ENCODE measurements at places on chromosomes 13 and 19.

DNA sequence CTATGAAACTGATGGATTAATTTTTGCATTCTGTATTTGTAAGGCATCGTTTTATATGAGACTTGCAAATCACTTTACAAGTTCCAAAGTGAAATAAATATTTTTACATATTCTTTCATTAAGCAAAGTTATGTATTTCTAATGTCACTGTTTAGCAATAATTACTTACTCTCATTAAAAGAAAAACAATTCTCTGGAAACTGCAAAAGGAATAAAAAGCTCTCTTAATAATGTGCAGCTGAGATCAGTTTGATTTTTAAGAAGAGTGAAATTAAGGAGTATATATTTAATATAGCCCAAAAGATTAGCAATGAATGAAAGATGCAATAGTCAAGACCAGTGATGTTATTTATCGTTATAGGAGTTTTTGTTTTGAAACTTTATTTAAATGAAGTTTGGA lies 155.2 kb downstream of the GPC5 start:
- DNase-seq = no peak

- DNase-seq = no peak
These were observed 9.9 kb downstream of the FXYD5 start for GRCh38 chr19:35164418-35164817.

DNA sequence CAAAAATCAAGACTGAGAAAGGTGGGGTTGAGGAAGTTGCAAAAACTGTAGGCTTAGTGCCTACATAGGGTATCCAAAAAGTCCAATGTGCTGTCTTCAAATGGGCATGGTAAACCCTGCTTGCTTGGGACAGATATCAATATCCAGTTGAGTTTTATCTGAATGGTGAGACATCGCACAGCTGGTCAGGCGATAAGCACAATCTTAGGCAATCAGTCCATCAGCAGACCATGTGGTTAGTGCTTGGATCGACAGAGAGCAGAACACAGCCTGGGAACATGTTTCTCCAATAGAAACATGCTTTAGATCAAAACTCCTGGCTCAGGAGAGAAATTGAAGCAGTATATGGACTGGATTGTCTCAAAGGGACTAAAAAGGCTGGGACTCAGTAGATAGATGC lies 151.3 kb upstream of the IPO5 start:
- no peak for DNase-seq

GRCh38 chr13:62643007-62643483 lies 1227.4 kb upstream of the PCDH20 start:
- no peak for DNase-seq

- no peak for DNase-seq
These were observed 80.7 kb downstream of the TEX29 start for GRCh38 chr13:111401151-111401550.

DNA sequence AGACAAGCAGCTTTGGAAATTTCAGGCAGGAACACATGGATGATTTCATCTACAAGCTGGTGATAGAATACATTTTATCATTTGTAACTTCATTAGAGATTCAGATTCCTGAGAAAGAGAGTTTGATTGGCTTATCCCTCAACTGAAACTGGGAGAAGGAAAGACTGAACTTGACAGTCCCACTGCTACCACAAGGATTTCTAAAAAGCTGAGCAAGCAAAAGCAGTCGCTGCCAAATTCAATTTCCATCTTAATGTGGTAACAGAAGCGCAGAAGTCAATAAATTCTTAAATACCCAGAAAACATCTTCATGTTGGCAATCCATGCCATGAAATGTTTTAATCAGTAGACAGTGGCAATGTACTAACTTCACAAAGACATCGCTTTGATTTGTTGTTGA lies 172.1 kb upstream of the DACH1 start:
- DNase-seq = no peak

GRCh38 chr13:43787997-43788396 lies 1.2 kb upstream of the ENOX1 start:
- DNase-seq = no peak

DNA sequence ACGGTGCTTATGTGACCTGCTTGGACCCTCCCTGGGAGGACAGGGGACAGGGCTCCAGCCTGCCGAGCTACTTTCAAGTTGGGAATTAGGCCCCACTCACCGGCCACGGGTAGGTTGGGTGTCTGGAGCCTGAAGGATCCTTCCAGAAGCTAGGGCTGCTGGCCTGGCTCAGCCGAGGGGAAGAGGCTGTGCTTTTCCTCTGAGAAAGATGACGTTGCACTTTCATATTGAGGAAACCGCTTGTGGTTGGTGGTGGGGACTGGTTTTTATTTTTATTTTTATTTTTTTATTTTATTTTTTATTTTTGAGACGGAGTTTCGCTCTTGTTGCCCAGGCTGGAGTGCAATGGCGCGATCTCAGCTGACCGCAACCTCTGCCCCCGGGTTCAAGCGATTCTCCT lies at the start of gene TMEM150B:
Gene TMEM150B, minus strand, starts transcription at position 170 of the 400 bp plus-strand sequence. CDS start 4,305 bp downstream, outside the sequence.
- DNase-seq = no peak

DNA sequence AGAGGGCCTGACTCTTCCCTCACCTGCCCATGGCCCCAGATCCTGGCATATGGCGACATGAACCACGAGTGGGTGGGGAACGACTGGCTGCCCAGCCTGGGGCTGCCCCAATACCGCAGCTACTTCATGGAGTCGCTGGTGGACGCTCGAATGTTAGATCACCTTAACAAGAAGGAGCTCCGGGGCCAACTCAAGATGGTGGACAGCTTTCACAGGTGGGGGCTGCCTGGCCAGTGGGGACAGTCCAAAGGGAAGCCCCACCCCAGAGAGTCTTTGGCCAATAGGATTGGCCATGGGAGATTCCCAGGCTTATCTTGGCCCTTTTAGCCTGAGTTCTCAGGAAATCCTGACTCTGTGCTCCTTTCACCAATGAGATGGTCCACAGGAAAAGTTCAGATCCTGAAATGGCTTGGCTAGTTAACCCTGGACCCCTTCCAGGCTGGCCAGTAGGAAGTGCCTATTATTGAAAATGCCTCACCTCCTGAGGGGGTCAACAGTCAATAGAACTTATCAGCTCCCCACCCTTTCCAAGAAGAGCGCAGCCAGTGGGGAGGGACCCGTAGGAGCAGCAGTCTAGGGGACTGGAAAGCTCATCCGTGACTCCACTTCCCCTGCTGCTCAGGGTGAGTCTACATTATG lies 7.0 kb downstream of the HRC start:
- no peak for DNase-seq

- DNase-seq = no peak
These were observed 4.2 kb downstream of the SSBP4 start for GRCh38 chr19:18423258-18424020.

DNA sequence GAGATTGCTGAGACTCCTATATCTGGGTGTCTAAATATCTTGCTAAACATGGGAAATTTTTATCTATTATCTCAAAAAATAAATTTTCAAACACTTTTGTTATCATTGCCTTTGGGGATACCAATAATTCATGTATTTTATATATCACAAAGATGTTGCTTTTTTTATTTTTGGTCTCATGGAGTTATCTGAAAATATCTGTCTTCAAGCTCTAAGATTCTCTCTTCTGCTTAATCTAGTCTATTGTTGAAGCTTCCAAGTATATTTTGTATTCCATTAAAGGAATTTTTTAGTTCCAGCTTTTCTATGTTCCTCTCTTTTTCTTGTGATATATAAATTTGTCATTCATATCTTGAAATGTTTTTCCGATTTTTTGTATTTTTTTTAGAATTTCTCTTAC lies 812.0 kb downstream of the DACH1 start:
- DNase-seq = no peak

- no peak for DNase-seq
These were observed 95.5 kb downstream of the FOXO1 start for GRCh38 chr13:40570930-40571329.

DNA sequence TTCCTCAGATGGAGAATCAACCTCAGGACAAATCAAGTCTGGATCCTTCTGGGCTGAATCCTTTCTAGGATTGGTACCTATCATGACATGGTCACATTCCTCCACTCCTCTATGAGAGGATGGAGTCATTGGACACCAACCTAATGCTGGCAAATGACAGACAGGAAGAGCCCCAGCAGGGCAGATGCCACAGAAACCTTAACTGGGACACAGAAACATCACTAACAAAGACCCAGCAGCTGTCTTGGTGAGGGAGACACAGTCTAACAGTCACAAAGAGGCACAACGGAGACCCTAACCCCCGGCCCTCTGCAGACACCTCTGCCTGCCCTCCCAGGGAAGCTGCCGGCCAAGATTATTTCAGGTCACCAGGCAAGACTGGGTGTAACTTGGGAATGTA lies 2.1 kb downstream of the ANKRD27 start:
- no peak for DNase-seq

- no peak for DNase-seq
These were observed 122.9 kb upstream of the RNF113B start for GRCh38 chr13:98299966-98300350.

- DNase-seq = no peak
These were observed 84.5 kb upstream of the UFM1 start for GRCh38 chr13:38265132-38265497.

- DNase-seq = no peak
These were observed 688.6 kb upstream of the SLITRK1 start for GRCh38 chr13:84570831-84571230.

DNA sequence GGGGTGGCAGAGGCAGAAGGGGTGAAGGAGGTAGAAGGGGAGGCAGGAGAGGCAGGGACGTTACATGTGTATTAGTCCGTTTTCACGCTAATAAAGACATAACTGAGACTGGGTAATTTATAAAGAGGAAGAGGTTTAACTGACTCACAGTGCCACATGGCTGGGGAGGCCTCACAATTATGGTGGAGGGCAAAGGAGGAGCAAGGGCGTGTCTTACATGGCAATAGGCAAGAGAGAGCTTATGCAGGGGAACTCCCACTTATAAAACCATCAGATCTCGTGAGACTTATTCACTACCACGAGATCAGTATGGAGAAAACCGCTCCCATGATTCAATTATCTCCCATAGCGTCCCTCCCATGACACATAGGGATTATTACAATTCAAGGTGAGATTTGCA lies 19.0 kb upstream of the ACOD1 start:
- DNase-seq = no peak

DNA sequence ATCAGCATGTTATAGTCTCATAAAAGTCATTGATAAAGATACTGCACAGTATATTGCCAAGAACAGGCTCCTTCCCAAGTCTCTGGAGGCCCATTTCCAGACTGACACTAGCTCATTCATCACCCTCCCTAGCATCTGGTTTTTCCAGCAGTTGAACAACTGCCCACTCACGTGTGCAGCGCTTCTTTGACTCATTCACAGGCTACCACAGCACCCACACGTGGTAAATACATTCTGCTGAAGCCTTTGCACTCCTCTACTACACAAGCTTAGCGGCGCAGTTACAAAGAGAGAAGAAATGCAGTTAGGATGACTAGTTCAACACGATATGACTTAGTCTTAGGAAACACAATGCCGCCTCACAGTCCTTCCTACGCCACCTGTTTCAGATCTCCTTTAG lies 87.7 kb downstream of the DOCK9 start:
- DNase-seq = no peak

- no peak for DNase-seq
These were observed 1819.5 kb downstream of the SLITRK5 start for GRCh38 chr13:89490661-89491060.

GRCh38 chr13:61654481-61654880 lies 238.8 kb upstream of the PCDH20 start:
- DNase-seq = no peak

DNA sequence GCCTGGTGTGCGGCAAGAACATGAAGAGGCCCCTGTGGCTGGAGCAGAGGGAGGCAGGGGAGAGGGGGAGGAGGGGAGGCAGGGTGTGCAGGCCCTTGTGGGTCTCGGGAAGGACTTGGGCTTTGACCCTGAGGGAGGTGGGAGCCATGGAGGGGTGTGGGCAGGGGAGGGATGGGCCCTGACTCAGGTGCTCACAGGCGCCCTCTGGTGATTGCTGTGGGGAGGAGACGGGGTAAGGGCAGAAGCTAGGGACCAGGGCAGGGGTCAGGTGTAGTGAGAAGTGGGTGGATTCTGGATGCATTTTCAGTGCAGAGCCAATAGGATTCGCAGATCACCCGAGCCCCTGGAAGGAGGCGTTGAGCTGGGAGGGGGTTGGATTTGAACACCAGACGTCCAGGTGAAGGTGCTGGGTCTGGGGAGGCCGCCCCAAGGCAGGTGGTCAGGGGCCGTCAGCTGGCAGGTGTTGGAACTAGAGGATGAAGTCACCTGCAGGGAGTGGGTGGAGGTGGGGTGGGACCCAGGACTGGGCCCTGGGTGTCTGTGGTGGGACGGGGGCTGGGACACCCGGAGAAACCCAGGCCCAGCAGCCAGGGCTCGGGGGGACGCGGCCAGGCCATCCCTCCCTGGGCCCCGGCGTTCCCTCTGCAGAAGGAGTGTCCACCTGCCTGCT lies 185.4 kb downstream of the KDM4B start:
- DNase-seq = no peak

- DNase-seq = no peak
These were observed 20.5 kb downstream of the DZIP1 start for GRCh38 chr13:95624020-95624419.

DNA sequence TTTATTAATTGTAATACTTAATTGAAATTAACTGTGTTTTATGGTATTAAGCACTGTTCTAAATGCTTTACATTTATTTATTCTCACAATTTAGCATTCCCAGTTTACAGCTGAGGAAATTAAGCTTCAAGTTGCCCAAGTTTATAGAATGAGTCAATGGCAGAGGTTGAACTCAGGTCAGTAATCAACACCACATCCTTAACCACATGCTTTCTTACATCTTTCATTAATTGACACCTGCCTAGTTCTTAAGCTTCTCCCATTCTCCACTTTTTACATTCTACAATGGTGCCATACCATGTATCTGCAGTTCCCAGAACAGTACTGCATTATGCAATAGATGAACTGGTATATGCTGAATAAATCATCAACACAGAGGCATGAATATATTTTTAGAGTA lies 11.7 kb upstream of the RBM26 start:
- DNase-seq = no peak

DNA sequence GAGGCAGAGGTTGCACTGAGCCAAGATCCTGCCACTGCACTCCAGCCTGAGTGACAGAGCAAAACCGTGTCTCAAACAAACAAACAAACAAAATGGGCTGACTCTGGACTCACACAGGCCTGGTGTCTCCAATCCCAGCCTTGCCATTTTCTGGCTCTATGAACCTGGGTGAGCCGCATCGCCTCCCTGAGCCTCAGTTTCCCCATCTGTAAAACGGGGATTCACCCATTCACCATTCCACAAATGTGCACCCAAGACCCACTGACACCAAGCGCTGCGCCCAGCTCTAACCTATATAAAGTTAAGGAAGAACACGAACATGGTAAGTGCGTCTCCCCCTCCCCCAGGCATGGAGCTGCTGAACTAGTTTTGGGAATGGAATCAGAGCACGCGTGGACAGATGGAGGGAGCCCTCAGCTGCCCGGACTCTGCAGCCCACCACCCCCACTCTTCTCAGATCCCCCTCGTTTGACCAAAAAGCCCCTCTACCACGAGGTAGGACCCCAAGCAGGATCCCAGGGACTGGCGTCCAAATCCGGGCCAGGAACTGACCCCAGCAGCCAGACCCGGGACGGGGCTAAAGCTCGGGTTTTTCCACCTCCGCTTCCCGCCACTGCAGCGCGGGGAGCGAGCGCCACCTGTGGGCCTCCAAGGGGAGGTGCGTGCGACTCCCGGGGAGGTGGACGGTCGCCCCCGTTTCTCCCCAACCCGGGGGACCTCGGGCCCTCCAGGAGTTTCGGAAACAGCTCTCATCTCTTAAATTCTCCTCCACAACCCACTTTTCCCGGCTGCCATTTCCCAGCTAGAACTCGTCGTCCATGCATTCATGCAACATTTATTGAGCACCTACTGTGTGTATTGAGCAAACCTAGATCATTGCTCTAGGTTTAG lies 33.0 kb upstream of the ADGRE5 start:
- peak; percentile 40 for DNase-seq
